ENCODE measurements at places on chromosomes 16 and 17.

DNA sequence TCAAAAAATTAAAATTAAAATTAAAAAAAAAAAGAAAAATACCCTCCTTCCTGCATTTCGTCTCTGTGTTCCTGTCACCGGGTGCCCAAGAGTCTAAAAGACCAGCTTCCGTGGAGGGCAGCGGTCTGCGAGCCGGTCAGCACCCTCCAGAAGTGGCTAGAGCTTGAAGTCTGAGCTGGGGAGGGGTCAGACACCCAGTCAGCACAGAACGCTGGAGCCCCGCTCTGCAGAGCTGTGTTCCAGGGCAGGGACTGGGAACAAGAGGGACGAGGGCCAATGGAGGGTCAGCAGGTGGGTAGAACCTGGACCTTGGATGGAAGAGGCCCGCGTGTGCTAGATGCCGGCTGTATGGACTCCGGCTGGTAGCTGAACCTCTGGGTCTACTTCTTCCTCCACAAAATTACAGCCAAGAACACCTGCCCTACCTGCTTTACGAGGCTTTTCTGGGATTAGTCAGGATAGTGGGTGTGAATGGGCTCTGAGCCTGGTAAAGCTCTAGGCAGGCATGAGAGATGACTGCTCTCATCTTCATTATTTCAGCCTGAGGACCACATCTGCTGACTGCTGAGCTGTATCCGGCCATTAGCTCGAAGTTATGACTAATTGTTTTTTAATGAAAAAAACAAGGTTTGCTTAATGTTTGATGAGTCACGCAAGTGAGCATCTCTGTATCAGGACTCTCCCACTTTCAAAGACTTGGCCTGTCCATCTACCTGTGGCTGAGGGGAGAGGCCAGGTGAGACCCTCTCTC lies 5.9 kb downstream of the TRPV1 start:
- DNase-seq = no peak

- DNase-seq = no peak
Measured at GRCh38 chr16:81483970-81484595, 39.5 kb downstream of the CMIP start.

GRCh38 chr16:75558846-75559401 lies 2.9 kb upstream of the TMEM231 start:
- DNase-seq = no peak

GRCh38 chr17:15236281-15237105 lies 28.6 kb downstream of the PMP22 start:
- no peak for DNase-seq

DNA sequence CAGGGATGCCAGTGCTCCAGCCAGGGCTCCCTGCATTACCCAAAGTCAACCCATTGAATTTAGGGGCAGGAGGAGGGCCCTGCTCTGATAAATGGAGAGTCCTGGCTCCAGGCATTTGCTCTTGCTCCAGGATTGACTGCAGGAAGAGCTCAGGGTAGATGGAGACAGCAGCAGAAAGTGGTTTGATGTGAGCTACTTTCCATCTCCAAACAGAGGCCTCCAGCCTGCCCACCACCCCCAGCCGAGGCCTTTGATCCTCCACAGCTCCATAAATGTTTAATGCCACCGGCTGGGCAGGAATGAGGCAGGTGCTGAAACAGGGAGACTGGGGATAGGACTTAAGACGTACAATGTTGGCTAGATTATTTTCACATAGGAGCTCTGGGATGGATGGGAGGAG lies 4.3 kb upstream of the SEZ6 start:
- no peak for DNase-seq

DNA sequence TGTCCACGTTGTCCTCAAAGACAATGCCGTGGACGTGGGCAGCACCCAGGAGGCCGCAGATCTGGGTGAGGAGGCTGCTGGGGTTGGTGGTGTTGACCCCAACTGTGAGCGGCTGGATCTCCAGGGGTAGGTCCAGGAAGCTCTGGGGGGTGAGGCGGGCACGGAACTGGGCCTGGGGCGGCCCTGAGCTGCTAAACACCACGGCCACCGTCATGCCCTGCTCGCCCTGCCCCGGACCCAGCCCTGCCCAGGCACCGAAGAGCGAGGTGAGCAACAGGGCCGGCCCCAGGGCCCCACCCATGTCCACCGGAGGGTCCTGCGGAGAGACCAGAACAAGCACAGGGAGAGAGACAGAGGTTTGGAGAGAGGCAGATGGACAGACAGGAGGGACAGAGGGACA lies 4.9 kb downstream of the GRIN2C start:
- no peak for DNase-seq
